MV-4-11 (cell line): ENCODE measurements at places on chromosomes 13 and 19.

GRCh38 chr19:18969931-18970659 lies 29.1 kb upstream of the HOMER3 start:
- peak; percentile 34 for DNase-seq

DNA sequence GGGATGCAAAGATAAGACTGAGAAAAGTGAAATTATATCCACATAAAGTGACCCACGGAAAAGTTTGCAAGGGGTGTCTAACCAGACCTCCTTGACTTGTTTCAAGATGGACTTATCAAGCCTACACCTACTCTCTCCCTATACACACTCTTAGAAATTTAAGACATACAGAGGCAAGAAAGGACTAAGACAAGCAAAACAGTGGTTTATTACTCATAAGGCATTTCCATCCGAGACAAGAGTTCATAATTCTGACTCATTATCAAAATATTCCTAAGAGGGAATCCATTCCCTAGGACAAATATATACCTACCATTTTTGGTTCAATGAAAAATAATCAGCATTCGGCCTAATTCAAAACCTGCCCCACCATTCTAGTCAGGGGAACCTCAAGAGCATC lies 232.6 kb upstream of the GPC6 start:
- DNase-seq: no peak

GRCh38 chr13:28488376-28489005 lies 6.4 kb downstream of the FLT1 start:
- peak; percentile 54 for DNase-seq

- DNase-seq: no peak
These were observed 3.3 kb upstream of the ZNF880 start for GRCh38 chr19:52366414-52366824.

DNA sequence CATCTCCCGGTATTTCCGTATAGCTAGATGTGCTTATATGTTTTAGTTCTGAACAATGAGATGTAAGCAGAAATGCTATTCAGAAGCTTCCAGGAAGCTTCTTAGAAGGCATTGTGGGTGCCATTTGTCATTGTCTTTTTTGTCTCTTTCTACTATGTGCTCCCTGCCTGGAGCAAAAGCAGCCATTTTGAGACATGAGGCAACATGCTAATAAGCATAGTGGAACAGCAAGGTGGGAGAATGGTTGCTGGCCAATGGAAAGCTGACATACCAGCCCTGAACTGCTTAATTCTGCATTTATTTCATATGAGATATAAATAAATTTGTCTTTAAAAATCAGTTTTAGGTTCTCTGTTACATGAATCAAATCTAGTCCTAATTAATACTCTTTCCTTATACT lies 299.7 kb downstream of the LMO7 start:
- no peak for DNase-seq

- no peak for DNase-seq
These were observed 13.0 kb downstream of the TFDP1 start for GRCh38 chr13:113597391-113598080.

DNA sequence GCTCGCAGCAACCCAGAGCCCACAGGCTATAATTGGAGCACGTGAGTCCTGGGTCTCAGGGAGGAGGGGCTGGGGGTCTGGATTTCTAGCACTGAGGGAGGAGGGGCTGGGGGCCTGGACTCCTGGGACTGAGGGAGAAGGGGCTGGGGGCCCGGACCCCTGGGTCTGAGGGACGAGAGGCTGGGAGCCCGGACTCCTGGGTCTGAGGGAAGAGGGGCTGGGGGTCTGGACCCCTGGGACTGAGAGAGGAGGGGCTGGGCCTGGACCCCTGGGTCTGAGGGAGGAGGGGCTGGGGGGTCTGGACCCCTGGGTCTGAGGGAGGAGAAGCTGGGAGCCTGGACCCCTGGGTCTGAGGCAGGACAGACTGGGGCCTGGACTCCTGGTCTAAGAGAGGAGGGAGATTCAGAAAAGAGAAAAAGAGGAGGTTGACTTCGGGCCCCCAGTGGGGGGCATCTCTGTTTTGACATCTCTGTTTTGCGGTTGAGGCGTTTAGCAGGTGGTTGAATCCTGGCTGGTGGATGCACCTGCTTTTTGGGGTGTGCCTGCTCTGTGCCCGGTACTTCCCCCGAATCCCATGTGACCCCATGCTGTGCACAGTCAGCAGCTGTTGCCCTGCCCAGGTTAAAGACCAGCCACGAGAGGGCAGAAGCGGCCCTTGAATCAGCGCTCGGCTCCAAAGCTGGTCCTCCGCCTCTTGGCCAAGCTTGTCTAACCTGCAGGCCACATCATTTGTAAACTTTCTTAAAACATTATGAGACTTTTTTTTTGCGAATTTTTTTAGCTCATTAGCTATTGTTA lies 10.5 kb downstream of the PVR start:
- peak; percentile 76 for DNase-seq

DNA sequence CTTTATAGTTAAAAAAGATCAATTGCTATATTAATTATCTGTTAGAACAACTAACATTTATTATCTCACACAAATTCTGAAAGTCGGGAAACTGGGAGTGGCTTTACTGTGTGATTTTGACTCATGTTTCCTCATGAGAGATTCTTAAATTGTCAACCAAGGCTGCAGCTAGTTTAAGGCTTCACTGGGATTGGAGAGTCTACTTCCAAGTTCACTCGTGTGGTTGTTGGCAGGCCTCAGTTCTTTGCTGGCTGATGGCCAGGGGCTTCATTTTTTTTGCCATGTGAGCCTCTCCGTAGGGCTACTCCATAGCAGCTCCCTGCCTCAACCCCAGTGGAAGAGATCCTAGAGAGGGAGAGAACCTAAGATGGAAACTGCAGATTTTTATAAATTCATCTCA lies 24.5 kb upstream of the LPAR6 start:
- no peak for DNase-seq

GRCh38 chr13:101346161-101346560 lies 70.1 kb downstream of the NALCN start:
- DNase-seq: no peak

- DNase-seq: no peak
These were observed 27.3 kb upstream of the EDDM13 start for GRCh38 chr19:56245121-56245740.

DNA sequence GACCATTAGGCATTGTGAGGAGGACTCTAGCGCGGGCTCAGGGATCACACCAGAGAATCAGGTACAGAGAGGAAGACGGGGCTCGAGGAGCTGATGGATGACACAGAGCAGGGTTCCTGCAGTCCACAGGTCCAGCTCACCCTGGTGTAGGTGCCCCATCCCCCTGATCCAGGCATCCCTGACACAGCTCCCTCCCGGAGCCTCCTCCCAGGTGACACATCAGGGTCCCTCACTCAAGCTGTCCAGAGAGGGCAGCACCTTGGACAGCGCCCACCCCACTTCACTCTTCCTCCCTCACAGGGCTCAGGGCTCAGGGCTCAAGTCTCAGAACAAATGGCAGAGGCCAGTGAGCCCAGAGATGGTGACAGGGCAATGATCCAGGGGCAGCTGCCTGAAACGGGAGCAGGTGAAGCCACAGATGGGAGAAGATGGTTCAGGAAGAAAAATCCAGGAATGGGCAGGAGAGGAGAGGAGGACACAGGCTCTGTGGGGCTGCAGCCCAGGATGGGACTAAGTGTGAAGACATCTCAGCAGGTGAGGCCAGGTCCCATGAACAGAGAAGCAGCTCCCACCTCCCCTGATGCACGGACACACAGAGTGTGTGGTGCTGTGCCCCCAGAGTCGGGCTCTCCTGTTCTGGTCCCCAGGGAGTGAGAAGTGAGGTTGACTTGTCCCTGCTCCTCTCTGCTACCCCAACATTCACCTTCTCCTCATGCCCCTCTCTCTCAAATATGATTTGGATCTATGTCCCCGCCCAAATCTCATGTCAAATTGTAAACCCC lies 2.8 kb upstream of the CEACAM5 start:
- peak; percentile 21 for DNase-seq

- DNase-seq: no peak
These were observed 216.0 kb upstream of the SLITRK1 start for GRCh38 chr13:84098273-84098672.

DNA sequence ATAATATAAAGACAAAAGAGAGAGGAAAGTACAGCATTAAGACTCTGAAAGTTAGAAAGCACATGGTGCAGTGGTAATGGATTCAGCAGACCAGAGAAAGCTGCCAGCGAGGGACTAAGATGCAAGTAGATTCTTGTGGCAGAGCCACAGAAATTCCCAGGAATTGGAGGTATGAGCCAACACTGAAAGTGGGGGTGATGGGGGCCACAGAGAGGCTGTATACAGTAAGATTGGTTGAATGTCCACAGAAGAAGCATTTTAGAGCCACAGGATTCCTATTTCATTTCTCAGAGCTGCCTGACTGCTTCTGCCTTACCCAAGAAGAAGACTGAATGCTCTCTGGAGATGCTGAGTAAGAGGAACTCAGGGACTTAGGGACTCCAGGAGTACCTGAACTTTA lies 295.0 kb downstream of the LMO7 start:
- DNase-seq: no peak

GRCh38 chr13:101026736-101027398 lies 352.3 kb upstream of the TMTC4 start:
- DNase-seq: peak; percentile 74

GRCh38 chr19:39128516-39129079 lies 3.0 kb downstream of the PAK4 start:
- no peak for DNase-seq

GRCh38 chr19:47106821-47107201 lies 6.8 kb downstream of the ZC3H4 start:
- DNase-seq: no peak

- DNase-seq: peak; percentile 91
These were observed 15.9 kb upstream of the SLC35E1 start for GRCh38 chr19:16587833-16588823.

- DNase-seq: peak; percentile 26
These were observed 770 bp downstream of the HNRNPM start for GRCh38 chr19:8445488-8446001.

- DNase-seq: no peak
These were observed 2.5 kb downstream of the PALM start for GRCh38 chr19:711254-711653.

- DNase-seq: no peak
These were observed 109.1 kb downstream of the AKAP11 start for GRCh38 chr13:42381165-42381425.

DNA sequence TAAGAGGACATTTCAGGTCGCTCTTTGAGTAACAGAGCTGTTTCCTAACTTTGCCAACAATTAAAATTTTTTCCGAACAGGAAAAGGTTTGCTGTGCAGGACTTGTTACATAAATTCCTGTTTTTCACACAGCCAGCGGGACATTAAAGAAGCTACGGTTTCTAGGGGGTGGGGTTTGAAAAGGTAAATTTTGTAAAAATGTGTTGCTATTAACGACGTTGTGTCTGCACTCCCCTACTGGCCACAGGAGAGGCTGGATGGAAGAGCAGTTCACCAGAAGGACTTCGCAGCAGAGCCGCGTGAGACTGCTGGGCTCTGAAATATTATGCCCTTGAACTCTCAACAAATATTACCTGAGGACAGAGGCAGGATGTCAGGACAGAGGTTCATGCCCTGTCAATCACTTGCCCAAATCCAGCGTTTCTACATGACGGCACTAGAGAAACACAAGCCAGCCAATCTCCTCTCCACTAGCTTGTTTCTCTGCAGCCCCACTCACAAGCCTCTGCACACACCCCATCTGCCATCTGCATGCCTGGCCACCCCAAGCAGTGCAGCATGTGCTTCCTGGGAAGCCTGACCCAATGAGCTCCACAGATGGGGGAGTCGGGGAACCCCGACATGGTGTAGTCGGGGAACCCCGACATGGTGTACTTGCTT lies 102.0 kb downstream of the FOXO1 start:
- DNase-seq: no peak
